ENCODE measurements at places on chromosomes 13 and 19.

GRCh38 chr13:19059016-19059780 is 122.4 kb downstream of the TUBA3C start:
- no peak for DNase-seq

DNA sequence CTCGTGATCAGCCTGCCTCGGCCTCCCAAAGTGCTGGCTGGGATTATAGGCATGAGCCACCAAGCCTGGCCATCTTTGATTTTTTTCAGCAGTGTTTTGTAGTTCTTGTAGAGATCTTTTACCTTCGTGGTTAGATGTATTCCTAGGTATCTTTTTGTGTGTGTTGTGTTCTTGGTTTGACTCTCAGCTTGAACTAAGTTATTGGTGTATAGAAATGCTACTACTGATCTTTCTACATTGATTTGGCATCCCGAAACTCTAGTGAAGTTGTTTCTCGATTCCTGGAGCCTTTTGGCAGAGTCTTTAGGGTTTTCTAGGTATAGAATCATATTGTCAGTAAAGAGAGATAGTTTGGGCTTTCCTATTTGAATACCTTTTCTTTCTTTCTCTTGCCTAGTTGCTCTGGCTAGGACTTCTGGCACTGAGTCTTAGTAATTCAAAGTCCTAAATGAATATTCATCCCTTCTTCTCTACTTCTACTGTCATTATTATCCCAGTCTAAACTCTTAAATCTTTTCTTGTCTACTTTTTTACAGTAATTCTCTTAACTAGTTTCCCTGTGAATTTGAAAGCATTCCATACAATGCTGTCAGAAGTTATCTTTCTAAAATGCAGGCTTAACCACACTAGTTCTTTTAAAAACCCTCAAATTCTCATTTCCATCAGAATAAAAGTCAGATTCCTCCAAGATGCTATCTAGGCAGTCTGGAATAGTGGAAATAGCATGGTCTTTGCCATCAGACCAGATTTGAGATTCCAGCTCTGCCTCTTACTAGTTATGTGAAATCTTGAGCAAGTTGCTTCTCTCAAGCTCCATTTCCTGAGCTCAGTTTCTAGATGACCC is 7.0 kb downstream of the GPR18 start:
- DNase-seq: no peak

DNA sequence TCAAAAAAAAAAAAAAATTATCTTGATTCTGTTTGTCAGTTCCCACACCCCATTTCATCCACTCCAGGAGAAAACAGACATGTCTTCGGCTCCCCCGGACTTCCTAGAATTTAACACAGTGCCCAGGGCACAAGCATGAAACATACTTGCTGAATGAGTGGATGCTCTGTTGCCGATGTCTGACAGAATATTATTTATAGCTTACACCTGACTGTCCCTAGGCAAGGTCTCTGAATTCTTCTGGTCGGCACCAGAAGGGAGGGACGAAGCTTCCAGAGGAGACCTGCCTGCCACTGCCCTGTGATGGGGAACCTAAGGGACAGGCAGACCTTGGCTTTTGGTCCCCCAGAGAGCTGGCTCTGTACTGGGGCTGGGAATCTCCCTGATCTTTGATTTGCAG is 43.9 kb upstream of the PEG3 start:
- DNase-seq: no peak

DNA sequence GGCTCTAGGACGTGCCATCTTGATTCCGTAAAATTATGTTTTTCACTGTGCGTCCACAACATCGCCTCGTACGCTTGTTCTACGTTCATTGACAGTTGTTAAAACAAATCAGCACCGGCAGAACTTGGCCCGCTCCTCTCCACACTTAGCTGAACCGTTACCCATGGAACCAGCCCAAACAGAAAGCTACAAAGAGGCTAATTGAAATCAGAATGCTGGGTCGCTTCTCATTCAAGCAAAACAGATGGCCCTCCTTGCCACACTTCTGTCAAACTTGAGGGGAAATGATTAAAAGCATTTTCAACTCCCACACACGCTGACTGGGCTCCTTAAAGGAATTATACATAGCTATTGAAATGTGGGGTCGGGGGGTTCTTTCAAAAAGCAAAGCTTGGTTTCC is 71.6 kb downstream of the TM9SF2 start:
- DNase-seq: no peak

DNA sequence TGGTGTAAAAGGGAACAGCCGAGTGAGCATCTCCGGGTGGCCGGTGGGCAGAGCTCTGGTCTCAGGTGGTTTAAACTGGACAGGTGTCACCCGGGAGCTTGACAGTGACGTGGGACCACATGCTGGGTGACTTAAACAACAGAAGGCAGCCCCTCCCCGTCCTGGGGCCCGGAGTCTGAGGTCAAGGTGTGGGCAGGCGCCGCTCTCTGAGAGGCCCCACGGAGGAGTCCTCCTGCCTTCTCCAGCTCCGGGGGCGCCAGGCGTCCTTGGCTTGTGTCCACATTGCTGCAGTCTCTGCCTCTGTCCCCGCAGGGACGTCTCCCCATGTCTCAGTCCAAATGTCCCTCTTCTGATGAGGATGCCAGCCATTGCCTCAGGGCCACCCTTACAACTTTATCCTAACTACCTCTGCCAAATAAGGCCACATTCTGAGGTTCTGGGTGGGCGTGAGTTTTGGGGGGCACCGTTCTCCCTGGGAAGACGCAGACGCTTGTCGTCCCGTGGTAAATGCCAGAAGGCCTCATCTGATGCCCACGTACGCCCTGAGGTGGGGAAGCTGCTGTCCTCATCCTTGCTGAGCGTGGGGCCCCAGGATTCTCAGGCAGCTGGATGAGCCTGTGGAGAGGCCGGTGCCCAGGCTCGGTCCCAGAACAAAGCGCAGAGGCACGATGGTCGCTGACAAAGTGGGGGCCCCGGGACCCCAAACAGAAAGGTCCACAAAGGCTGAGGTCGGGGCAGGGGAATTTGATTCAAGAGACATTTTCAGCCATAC is 12.9 kb downstream of the GZMM start:
- no peak for DNase-seq

DNA sequence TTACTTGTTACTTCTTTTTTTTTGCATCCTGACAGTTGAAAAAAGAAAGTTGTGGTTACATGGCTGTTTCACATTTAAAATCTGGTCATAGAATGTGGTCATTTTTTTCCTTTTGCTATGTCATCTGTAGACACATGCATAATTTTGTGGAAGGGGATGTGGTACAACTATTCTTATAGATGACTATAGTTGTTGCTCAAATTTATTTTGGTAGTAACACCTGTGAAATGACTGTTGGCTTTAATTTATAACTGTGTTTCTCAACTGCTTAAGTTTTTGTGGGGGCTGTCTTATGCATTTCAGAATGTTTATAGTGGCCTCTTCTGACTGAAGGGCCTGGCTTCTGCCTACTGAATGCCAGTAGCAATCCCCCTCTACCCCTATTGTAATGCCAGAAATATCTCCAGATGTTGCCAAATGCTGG is 130.5 kb downstream of the PAN3 start:
- no peak for DNase-seq

- DNase-seq: no peak
Measured at GRCh38 chr19:17404621-17405249, 695 bp downstream of the BST2 start.

DNA sequence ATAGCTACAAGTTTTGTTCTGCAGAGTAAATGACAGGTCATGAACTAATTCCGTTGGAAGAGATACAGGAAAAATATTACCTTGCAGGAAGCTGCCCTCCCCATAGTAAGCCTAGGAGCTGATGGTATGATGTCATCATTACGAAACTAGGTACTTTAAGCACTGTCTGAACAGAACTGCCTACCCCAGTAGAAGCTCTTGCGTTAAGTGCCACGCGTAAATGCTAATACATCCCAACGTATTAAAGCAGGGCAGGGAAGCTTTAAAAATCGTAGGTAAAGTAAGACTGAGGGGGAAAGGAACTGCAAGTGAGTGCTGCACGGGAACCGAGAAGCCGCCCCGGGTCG is 572 bp downstream of the UGGT2 start:
- DNase-seq: no peak

DNA sequence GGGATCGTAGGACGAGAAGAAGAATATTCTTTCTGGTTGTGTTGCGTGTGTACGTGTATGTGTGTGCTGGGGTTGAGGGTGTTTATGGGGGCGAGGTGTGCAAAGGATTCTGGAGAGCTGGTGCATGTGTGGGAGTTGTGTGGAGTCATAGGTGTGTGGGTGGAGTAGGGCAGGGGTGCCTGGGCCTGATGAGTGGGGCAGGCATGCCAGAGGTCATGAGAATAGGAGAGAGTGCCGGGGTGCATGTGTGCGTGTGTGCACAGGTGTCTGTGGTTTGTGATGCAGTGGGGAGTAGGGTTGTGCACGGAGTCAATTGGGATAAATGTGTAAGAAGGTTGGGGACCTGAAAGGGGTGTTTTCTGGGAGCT is 649 bp downstream of the TMEM91 start:
- DNase-seq: no peak

DNA sequence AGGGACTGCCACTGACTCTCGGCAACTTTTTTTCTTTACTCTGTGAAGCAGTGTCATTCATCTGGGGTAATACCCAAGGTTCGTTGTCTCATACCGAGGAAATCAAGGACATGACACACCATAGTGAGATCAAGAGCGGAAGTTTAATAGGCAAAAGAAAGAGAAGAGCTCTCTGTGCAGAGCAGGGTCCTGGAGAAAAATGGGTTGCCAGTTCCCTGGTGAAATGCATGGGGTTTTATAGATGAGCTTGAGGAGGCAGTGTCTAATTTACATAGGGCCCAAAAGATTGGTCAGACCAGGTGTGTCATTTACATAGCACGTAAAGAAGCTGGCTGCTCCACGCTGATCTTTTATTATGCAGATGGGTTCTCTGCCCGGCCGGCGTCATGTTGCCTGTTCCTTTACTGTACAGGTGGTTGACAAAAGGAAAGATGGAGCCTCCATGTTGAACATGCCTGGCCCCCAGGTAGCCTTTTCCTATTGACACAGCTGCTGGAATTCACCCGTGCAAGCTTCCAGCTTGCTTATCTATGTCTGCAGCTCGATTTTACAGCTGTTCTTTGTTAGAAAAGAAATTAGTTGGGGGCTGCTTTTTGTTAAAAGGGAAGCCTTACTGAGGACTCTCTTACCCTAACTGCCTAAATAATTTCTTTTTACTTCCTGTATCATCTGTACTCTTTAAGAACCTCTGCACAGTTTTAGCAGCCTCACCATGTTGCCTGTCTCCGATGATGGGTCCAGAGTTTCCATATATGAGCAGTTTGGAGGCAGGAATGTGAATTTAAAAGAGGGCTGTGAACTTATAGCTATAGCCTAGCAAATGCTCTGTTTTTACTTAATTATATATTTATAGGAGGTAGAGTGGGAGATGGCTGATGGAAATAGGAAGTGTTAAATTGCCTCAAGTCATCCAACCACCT is 98.0 kb upstream of the DIAPH3 start:
- DNase-seq: no peak

GRCh38 chr13:22940736-22941135 is 240.0 kb upstream of the SGCG start:
- DNase-seq: no peak

DNA sequence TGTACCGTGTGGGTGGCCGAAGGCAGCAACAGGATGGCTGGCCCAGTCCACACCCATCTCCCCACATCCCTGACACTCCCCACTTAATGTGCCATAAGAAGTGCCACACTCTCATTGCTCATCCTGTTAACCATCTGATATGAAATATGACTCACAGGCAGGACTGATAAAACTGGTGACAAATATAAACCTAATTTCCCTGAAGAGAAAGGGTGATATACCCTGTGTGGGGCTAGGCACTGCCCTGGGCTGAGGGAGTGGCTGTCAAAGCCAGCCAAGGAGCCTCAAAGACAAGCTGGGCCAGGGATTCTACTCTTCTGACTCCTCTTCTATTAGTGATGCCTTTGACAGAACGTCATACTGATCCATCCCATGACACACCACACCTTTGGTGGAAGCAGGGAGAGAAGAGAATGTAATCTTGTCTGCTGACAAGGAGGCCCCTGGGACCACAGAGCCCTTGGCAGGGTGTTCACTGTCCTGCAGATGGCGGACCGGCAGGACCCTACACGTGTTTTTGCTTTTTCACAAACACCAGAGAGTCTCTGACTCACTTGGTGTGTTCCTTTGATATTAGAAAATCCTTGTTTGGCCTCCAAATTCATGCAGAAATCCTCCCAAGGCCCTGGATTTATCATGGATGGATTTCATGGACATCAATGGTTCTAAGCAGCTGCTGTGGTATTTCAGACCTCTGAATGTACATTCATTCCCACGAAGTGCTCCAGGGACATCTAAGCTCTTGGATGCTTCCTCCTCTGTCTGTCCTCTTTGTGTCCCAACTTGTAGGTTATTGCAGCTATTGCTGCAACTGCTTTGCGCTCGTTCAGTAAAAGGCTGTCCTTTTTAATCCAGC is 98.0 kb upstream of the WASF3 start:
- no peak for DNase-seq

Measured in nucleus accumbens (tissue), 56 donors.